ENCODE measurements at places on chromosomes 5 and 9.

GRCh38 chr5:96616801-96617200, 45.4 kb upstream of the CAST start:
- DNase-seq, result no peak

GRCh38 chr5:97075649-97076048, 66.8 kb downstream of the LIX1 start:
- no peak for DNase-seq

GRCh38 chr5:173530547-173530946, 85.9 kb downstream of the BOD1 start:
- DNase-seq, result no peak

- no peak for DNase-seq
These were observed 1127.5 kb downstream of the TAF11L14 start for GRCh38 chr5:18761801-18762200.

DNA sequence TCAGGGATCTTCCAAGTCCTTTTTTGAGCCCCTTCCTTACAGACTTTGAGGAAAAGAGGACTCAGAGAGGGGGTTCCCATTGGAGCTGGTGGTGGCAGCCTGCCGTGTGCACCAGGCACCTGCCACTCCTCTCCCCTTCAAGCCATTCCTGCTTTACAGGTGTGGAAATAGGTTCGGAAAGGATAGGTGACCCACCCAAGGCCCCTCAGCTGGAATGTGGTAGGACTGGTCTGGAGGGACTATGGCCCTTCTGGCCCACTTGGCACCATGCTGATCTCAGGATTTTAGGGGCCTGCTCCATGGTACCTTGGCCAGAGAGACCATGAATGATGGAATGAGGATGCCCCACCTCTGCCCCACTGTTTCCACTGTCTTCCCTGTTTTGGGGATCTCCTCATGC, 1.4 kb downstream of the GALNT12 start:
- DNase-seq, result no peak

DNA sequence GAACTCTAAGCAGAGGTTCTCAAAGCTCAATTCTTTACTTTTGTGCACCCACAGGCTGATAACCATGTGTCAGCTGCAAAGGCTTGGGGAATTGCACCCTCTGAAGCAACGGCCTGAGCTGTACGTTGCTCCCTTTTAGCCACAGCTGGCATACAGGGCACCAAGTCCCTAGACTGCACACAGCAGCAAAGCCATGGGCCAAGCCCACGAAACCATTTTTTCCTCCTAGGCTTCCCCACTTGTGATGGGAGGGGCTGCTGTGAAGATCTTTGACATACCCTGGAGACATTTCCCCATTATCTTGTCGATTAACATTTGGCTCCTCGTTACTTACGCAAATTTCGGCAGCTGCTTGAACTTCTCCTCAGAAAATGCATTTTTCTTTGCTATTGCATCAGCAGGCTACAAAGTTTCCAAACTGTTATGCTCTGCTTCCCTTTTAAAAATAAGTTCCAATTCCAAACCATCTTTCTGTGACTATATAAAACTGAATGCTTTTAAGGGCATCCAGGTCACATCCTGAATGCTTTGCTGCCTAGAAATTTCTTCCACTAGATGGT, 23.0 kb downstream of the KIAA0825 start:
- no peak for DNase-seq

DNA sequence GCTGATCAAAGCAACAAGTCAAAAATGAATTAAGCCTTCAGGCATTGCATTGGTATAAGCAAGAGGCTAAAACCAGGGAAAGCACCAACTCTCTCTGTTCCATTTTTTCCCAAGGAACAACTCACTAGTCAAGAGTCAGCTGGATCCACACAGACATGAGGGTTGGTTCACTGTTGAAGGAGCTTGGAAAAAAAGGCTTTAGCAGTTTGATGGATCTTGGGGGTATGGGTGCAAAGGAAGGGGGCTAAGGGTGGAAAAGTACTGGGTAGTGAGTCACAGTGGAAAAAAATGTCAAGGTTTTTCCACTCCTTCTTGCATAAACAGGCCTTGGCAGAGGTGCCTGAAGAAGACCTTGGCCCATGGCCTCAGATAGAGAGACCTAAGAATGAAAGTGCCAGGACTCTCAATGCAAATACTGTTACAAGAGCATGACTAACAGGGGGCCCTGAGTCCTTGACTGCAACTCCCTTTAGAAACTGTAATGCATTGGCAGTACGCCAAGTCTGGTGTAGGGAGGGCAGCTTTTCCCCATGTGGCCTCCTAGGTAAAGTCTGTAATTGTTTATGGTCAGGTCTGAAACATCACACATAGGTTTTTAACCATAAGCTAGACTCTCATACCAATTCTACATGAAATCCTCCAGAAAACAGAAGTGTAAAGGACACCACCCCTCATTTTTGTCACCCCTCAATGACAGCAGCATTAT, 23.7 kb downstream of the ACTL7A start:
- peak; percentile 73 for DNase-seq

DNA sequence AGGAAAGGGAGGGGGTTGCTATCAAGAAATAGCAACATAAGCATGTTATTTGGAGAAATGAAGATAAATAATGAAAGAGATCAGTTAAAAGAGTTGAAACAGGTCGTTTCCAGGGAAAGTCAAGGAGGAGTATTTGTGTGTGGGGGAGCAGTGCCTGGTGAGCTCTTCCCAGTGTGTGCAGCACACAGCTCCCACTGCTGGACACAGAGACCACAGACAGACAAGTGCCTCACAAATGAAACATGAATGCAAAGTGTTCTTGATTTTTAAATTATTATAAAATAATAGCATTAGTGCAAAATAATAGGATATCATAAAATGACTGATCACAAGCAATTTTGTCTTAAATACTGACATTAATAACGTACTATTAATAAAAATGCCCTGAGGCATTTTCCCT, 40.8 kb downstream of the LIFR start:
- no peak for DNase-seq

DNA sequence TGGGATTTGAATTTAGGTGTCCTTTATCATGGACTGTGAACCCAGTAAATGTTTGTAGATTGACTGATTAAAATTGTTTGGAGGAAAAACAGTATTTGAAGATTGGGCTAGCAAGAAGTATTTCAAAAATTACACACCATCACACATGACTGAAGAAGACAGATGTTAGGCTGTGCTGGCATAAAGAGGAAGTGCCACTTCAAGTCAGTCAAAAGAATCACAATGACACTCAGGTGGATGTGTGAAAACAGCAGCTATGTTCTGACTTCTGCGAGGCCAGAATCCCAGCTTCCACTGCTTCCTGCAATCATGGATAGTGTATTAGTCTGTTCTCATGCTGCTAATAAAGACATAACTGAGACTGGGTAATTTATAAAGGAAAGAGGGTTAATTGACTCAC, 393.3 kb downstream of the DMRT2 start:
- DNase-seq, result no peak

GRCh38 chr9:68507130-68507805, 33.4 kb downstream of the TMEM252 start:
- DNase-seq, result peak; percentile 19

DNA sequence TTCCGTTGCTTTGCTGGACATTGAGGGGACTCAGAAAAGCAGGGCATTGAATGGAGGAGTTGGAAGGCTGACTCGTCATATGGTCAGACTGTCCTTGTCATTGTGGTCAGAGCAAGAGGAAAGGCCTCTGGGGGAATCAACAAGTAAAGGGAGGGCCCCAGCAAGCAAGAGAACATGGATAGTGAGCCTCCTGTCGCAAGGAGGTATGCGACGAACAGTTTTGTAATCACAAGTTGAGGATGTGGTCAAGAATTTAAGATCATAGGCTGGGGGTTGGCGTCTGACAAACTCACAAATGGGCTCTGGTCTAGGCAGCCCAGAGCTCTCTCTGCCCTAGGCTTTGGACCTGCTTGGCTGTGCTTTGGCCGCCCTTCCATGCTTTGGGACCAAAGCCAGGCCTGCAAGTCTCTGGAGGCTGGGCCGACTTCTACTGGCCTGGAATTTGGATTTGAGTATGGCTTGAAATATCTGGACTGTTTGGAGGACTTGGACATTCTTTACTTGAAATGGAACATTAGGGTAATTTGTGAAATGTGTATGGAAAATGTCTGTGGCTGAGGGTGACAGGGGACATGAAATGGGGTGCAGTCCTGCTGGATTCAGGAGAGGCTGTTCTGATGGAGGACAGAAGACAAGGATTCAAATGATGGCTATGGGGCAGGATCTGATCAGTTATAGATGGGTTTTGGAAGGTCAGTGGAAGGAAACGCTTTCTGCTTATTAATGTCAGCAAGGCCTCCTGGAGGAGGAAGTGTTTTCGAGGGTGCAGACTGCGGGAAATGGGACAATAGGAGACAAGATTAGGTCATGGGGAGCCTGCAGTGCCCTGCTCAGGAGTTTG, 19.2 kb upstream of the NDST1 start:
- DNase-seq, result no peak

DNA sequence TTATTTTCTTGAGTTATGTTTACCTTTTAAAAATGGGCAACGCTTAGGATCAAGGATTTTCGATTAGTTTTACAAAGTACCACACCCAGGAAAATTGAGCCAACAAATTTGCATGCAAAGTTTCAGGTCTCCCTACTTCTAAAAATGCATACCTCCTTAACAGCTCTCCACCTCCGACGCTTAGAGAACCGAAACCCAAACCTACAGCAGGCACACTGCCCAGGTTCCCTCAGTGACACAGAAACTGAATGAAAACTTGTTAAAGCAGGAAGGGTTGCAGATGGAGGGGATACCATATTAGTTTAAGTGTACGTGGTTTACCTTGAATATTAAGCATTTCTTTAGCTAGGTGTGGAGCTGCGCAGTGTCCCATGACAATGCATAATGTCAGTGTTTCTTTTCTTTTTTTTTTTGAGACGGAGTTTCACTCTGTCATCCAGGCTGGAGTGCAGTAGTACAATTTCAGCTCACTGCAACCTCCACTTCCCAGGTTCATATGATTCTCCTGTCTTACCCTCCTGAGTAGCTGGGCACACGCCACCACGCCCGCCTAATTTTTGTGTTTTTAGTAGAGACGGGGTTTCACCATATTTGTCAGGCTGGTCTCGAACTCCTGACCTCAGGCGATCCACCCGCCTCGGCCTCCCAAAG, 1.6 kb upstream of the SUB1 start:
- DNase-seq, result peak; percentile 69

DNA sequence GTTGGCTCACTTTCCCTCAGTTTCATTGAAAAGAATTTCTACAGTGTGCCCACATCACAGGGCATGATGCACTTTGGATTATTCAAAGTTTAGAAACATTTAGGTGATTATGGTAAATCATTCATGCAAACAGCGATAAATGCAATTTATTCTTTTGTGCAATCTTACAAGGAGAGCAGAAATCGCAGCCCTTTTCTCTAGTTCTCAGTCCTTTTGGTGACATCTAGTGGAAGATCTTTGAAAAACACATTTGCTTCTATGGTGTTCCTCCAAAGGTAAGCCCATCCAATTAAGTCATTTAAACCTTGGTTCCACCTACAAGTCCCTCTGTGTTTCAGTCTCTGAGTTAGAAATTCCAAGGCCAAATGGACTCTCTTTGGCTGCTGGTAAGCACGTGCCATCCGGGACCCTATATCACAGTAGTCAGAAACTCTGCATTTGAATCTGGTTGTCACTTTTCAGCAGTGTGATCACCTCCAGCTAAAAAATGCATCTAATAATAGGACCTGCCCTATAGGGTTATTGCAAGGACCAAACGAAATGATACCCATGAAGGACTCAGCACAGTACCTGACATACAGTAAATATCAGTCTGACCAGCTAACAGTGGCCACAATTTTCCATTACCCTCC, 66.4 kb downstream of the MACROH2A1 start:
- peak; percentile 75 for DNase-seq

DNA sequence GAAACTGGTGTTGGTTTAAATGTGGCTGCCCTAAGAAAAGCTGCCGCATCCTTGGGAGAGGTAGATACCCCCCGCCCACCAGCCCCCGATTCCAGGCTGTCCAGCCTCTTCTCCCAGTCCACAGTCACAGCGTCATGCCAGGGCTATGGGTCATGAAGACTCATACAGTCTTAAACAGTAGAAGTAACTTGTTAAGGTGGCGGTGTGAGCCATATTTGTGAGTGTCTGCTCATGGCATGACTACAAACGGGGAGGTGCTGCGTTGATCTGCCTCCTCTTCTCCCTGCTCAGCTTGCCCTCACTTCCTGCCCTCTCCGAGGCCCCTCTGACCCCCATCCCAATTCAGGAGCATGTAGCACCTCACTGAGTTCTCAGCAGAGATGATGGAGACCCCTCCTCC, 20.8 kb downstream of the FGD3 start:
- DNase-seq, result no peak

GRCh38 chr5:33322632-33323031, 118.1 kb upstream of the TARS1 start:
- no peak for DNase-seq

GRCh38 chr9:129209580-129209979, 31.5 kb upstream of the IER5L start:
- no peak for DNase-seq

Measured in GM20000 (cell line).